ENCODE measurements at places on chromosomes 3 and 15. TPM values are rescaled to one million over a fixed set of nuclear protein-coding genes. Genes with fewer than 3 reads are reported as not detected.

DNA sequence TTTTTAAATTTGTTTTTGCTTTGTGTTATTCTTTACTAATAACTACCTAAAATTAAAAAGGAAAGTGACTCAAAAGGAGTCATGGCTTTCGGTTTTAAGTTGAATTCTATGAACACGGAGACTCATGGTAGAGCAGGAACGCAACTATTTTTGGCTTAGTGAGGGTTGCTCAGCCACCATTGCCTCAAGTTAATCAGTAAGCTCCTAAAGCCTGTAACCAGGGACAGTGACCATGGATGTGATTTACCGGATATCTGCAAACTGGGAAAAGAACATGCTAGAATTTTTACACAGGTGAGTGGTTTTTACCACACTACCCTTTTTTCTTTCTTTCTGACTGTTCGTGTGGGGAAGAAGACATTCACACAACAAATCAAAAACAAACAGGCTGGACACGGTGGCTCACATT, 11.8 kb downstream of the SLC12A8 start:
- DNase-seq, result peak; percentile 85

GRCh38 chr3:46202535-46202934, 5.6 kb downstream of the CCR1 start:
- no peak for DNase-seq

Gene HYAL1
- polyA plus RNA-seq, result 0.08 TPM

Gene CYP8B1
- not detected for polyA plus RNA-seq

Gene CIB2
- 12.1 TPM for polyA plus RNA-seq

- DNase-seq, result no peak
These were observed 182.5 kb downstream of the FMN1 start for GRCh38 chr15:33011976-33012375.

Gene CFAP20DC
- 1.9 TPM for polyA plus RNA-seq

GRCh38 chr3:37742121-37742520, 119.6 kb upstream of the CTDSPL start:
- no peak for DNase-seq

GRCh38 chr3:56347219-56347871, 120.9 kb downstream of the ERC2 start:
- no peak for DNase-seq

Gene NRROS
- 6.7 TPM for polyA plus RNA-seq

GRCh38 chr3:104805042-104805441, 561.7 kb upstream of the ALCAM start:
- no peak for DNase-seq

- DNase-seq, result no peak
These were observed 78.0 kb upstream of the KCNH8 start for GRCh38 chr3:19070325-19070724.

- no peak for DNase-seq
These were observed 629 bp upstream of the NOX5 start for GRCh38 chr15:69013726-69014406.

- peak; percentile 19 for DNase-seq
These were observed 99.6 kb upstream of the RBMS3 start for GRCh38 chr3:29181149-29181780.

Gene ZDHHC19
- polyA plus RNA-seq, result not detected

DNA sequence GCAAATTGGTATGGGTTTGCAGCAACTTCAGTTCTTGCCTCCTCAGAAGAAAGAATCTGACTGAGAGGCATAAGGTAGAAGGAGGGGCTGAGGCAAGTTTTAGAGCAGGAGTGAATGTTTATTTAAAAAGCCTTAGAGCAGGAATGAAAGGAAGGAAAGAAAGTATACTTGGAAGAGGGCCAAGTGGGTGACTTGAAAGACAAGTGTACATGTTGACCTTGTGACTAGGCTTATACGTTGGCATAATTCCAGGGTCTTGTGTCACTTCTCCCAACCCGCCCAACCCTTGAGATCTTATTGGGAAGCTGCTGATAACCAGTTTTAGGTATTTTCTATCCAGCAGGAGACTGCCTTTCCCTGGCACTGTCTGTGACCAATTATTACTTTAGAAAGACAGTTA, 436.9 kb upstream of the ZNF717 start:
- no peak for DNase-seq

Measured in GM12878 (cell line).